Astrocyte (in vitro differentiated cells and primary cell): ENCODE measurements at places on chromosomes 7 and 10.

- no peak for DNase-seq
Observed at GRCh38 chr10:1516492-1517165, 220.7 kb downstream of the ADARB2 start.

DNA sequence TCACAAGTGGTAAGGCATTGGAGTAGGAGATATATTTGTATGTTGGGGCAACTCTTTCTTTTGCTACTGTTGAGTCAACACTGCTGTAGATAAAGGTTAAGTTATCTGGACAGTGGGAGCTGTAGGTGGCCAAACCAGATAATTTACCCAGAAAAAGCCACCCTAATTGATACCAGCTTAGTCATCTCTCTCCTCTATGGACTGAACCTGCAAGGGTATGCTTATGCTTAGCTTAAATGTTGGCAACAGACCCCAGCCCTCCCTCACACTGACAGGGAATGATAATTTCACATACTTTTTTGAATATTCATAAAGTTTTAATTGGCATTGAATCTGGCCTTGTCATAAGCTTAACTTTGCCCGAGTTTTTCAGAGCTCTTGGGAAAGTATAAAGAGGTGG, 66.3 kb downstream of the CREB5 start:
- peak; percentile 76 for DNase-seq

DNA sequence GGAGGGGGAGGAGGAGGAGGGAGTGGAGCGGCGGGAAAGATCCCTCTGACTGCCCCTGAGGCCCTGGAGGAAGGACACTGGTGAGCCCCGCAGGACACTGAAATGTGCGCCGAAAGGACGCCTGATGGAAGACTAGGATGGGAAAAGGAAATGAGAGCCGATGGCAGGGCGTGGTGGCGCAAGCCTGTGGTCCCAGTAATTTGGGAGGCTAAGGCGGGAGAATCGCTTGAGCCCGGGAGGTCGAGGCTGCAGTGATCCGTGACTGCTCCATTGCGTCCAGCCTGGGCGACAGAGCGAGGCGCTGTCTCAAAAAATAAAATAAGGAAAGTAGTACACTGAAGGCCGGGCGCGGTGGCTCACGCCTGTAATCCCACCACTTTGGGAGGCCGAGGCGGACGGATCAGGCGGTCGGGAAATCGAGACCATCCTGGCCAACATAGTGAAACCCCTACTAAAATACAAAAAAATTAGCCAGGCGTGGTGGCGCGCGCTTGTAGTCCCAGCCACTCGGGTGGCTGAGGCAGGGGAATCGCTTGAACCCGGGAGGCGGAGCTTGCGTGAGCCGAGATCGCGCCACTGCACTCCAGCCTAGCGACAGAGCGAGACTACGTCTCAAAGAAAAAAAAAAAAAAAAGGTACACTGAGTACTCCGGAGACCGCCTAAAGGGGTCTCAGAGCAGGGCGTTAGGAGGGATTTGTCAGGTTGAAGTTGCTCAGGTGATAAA, 561 bp upstream of the HNRNPF start:
- no peak for DNase-seq

DNA sequence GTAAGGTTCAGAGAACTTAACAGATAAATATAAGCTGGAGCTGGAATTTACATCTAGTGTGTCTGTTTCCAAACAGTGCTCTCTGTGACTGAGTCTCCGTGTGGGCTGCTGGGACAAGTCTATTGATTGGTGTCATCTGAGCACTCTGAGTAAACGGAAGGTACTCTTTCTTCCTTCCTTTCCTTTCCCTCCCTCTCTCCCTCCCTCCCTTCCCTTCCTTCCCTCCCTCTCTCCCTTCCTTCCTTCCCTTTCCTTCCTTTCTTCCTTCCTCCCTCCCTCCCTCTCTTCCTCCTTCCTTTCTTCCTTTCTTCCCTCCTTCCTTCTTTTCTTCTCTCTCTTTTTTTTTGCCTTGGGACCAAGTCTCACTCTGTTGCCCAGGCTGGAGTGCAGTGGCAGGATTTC, 61.8 kb downstream of the ANKRD61 start:
- no peak for DNase-seq

DNA sequence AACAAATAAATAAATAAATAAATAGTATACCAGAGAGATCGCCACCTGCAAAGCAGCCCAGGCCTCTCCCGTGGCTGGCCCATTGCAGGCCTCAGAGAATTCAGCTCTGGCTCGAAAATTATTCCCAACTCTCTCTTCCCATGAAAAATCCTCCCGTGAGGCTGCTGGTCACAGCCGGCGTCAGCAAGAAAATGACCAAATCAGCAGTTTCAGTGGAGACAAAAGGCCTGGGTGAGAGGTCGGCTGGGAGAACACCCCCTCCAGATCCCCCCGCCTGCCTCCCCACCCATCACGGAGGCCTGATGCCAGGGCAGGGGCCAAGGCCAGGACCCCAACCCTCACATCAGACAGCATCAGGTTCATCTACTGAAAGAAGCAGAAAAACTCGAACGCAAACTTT, 3.1 kb upstream of the CLIP2 start:
- DNase-seq, result no peak

DNA sequence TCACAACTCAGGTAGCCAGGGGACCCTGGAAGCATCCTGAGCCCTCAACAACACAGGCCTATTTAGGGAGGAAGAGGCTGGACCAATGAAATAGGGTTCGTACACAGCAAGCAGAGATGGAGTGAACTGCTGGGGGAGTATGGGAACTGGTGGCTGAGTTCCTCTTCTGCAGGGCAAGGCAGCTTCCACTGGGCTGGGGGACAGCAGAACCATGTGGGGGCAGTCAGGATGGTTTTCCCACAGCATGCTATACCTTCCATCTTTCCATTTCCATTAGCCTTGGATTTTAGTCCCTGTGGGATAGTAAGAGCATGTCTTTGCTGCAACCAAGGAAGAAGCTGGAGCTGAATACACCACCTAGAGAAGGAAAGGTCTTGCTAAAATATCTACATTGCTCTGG, 370.6 kb downstream of the CCSER2 start:
- no peak for DNase-seq

DNA sequence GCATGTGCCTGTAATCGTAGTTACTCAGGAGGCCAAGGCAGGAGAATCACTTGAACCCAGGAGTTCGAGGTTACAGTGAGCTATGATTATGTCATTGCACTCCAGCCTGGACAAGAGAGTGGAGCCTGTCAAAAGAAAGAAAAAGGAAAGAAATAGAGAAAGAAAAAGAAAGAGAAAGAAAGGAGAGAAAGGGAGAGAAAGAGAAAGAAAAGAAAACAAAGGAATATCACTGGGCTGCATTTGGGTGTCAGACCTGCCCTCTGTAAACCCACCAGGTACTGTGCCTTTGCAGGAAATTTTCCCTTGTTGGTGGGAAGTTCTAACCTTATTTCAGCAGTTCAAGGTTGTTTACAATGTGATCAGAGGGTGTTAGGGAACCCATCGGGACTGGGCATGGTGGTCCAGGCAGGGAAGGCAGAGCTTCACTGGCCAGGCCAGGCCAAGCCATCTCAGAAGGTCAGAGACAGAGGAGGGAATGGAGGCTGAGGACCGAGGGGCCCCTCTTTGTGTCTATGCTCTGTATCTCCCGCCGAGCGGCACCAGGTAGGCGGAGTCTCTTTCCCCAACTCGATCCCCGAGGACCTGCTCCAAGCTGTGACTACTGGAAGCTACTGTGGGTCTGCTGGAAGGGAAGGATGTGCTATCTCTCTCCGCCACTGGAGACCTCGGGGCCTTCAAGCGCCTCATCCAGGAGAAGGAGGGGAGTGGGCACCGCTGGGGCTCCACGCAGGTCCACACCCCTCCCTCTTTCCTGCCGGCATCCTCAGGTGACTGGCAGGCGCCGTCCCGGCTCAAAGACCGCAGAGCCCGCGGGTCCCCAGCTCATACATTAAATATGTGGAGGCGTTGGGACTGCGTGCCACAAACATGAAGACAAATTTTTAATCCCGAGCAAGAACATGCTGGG, 15.2 kb upstream of the KAZALD1 start:
- no peak for DNase-seq

DNA sequence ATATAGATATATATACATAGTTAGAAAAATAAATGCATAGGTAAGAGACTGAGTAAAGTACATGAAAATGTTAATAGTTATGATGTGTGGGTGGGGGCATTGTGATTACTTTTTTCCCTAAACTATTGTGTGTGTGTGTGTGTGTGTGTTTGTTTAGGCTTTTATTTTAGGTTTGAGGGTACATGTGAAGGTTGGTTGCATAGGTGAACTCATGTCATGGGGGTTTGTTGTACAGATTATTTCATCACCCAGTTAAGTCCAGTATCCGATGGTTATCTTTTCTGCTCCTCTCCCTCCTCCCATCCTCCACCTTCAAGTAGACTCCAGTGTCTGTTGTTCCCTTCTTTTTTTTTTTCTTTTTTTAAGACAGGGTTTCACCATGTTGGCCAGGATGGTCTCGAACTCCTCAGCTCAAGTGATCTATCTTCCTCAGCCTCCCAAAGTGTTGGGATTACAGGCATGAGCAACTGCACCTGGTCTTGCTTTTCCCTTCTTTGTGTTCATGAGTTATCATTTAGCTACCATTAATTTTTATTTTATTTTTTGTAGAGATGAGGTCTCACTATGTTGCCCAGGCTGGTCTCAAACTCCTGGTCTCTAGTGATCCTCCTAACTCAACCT, 1.9 kb upstream of the RUFY2 start:
- no peak for DNase-seq

DNA sequence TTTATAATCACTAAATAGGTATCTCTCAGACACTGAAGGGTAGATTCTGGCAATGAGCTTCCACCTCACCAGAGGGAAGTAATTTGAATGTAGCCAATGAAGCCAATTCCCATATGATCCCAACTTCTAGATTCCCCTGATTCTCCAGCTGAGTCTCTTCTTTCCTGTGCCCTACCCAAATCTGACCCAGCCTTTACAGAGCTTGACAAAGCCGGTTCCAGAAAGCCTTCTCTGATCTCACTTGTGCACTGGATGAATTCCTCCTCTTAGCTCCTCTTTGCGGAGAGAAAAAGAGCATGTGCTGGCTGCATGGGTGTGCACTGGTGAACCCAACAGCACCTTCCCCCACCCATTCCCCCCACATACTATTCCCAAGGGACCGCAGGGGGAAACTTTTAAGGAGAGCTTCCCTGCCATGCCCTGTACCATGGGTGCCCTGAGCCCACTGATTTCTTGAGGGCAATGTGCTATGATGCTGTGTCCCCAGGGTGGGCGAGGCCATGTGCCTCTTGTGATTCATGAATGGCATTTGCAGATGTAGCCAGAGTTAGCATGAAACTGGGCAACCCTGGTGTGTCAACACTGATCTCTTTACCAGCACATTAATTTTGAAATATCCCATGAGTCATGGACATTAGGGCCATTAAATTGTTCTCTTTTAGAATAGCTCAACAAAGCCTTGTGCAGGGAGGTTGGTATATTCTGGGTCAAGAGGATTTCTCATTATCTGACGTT, 50.4 kb upstream of the PLEKHA1 start:
- no peak for DNase-seq

GRCh38 chr7:155868955-155869783, 56.9 kb upstream of the SHH start:
- DNase-seq, result no peak

DNA sequence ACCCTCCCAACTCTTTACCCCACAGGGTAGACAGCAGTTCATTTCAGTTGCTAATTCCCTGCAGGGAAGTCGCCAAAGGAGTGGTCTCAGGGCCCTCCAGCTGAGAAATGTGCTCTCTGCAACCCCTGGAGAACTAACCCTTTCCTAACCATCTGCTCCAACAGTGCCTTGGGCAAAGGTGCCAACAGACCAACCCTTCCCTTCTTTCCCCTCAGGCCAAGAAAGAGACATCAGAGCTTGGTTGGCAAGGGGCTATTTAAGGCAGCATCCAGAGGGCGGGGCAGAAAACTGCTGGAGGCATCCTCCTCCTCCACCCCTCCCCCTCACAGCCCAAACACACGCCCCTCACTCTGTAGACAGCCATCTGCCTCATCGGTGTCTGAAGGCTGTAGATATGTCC, 1.7 kb downstream of the SORBS1 start:
- no peak for DNase-seq

- peak; percentile 35 for DNase-seq
Observed at GRCh38 chr7:101718363-101719122, 89.4 kb upstream of the MYL10 start.

- no peak for DNase-seq
Observed at GRCh38 chr7:142939226-142939910, at the start of gene LLCFC1. Gene LLCFC1 (plus strand): TSS chr7:142939484. CDS start chr7:142939622, 138 bp downstream.

GRCh38 chr10:15325243-15325943, 45.7 kb downstream of the FAM171A1 start:
- peak; percentile 89 for DNase-seq

DNA sequence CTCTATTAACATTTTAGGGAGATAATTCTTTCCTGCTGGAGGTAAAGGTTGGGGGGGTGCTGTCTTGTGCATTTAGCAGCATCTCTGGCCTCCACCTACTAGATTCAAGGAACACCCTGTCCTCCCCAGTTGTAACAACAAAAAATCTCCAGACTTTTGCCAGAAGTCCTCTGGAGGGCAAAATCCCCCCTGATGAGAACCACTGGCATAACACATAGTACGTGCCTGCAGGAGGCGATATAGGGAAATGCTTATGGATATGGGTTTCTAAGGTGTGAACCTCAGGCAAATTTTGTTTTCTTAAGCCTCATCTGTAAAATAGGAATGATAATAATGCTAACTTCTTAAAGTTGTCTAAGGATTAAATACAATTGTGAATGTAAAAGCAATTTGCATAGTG, 2.9 kb upstream of the OSBPL3 start:
- DNase-seq, result no peak

- DNase-seq, result no peak
Observed at GRCh38 chr10:64346389-64346788, 825.2 kb downstream of the REEP3 start.

DNA sequence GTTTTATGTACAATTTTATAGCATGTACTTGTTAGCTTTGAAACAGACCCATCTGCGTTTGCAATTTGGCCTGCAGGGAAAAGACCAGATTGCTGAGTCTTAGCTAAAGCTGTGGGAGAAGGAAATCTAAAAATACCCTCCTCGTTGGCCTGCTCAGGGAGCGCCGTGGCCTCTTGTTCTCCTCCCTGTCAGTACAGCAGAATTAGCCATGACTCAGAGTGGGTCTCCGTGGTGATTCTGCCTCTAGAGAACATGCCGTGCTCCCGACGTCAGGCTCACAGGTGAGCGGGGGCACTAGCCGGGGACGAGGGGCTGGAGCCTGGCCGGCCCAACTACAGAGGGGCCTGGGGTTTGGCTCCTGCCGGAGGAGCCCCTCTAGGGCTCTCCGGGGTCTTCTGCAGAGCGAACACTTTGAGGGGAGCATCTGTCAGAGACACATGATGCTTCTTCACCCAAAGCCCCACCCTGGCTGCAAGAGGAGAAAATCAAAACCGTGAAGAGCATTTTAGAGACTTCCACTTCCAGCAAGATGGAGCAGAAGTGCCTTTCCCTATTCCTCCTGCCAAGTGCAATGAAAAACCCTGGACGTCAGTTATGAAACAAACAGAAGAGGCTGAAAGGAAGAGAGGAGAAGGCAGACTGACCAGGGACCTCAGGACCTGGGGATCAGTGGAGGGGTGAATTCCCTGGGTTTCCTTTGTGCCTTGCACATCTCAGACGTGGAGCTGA, 98.9 kb downstream of the LHPP start:
- peak; percentile 41 for DNase-seq

DNA sequence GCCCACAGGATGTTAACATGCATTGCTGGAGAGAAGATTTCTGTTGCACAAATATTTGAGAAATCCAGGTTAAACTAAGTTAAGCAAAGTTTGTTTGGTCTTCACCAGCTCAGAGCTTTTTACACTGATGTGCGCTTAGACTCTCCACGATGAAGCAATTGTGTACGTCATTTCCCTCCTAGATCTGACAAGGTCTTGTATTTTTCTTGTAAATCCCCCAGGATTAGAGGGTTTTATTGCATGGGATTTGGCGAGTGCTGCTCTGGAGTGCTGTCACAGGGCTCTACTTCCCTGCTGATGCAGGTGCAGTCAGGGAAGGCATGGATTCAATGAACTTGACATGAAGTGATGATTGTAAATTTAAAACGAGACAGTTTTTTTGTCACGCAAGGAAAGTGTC, 173.3 kb downstream of the PDE1C start:
- DNase-seq, result no peak
